ENCODE measurements at places on chromosomes 7 and 10.

GRCh38 chr10:93034426-93034825 is 26.2 kb upstream of the CYP26C1 start:
- no peak for DNase-seq

GRCh38 chr10:89074120-89074519 is 83.5 kb downstream of the FAS start:
- no peak for DNase-seq

DNA sequence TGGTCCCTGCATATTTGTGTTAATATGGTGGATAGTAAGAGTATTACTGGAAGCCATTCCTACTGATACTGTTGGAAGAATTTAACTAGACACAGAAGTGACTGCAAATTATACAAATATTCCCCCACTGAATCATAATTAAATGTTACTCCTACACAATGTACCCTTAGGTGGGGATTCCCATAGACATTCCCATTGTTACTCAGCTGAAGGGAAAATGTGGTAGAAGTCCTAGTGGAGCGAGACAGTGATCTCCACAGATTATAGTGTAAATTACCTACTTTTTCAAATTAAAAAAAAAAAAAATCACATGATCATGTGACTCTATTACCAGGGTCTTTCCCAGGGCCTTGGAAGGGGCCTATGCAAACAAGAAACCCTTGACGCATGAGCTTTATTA is 611.8 kb downstream of the LRMDA start:
- DNase-seq: no peak

- DNase-seq: no peak
Measured at GRCh38 chr7:85708221-85708620, 521.4 kb upstream of the SEMA3D start.

DNA sequence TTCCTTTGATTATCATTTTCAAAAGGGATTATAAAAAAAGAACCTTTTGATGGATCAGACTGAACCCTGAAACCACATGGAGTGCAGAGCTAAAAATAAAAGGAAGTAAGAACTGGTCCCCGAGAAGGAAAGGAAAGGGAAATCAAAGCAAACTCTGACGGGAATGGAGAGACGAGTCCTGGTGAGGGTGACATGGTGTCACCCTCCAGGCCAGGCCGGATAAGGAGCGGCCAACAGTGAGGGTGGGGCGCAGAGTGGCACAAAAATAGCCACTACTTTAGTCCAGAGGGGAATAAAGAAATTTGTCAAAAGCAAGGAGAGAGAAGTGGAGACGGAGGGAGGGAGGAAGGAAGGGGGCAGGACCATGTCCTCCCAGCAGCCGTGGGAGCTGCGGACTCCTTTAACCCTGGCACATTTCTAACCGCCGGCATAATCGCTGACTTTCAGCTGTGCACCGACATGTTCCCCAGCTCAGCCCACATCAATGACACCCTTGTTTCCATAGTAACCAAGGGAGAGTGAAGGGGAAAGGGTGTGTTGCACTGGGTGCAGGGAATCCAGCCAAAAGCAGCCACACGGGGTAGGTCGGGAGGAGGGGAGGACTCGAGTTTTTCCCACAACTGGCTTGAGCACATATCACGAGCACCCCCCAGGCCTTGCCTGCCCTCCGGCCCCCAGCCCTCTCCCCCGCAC is 29.7 kb downstream of the TRIM8 start:
- peak; percentile 80 for DNase-seq

DNA sequence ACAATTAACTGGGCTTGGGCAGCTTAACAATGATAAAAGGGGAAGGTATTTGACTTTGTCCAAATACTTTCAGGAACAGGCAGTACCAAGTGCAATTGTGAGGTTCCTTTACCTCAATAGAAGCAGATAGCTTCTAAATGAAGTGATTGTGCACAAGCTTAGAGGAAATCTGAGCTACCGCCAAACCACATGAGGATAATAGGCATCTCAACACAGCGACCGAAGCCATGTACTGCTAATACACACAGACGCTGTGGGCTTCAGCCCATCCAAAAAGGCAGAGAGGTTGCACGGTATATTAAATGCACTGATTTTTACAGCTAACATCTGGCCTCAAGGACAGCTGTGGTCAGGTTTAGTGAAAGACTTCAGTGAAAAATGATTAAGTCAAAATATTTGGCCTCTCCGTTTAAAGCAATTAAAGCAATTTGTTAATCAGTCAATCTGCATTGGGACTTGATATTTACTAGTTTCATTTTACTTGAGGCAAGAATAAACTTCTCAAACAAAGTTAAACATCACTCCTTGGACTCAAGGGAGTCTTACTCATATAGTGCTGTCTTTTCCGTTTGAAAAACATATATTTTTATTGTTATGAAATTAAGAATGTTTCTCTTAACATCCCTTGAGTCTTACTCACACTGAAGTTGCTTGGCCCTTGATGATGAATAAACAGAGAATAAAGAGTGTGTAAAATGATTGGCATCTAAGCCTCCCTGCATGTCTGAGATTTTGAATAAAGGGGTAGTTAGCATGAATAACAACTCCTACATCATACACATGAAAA is 306.3 kb downstream of the C7orf25 start:
- DNase-seq: no peak

- peak; percentile 55 for DNase-seq
Measured at GRCh38 chr10:110501142-110501937, 3.6 kb downstream of the DUSP5 start.

- no peak for DNase-seq
Measured at GRCh38 chr7:87984088-87984487, 50.0 kb downstream of the ADAM22 start.

DNA sequence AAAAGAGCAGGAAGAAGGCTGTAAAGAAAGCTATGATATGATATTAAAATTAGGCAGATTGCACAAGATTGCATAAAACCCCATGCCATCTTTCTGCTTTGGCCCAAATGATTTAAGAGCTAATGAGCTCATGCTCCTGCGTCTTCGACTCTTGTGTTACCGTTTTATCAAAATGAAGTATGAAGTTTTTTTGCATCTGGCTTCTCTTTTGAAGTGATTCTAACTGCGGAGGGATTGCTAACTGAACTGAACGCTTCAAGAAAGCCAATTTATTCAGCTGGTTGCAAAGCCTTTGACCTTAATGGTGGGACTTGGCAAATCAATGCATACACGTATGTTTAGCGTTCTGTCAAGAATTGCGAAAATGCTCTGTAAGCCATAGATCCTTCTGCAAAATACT is 282.9 kb downstream of the TWIST1 start:
- no peak for DNase-seq

- DNase-seq: no peak
Measured at GRCh38 chr10:117731121-117731791, 188.7 kb downstream of the EMX2 start.

DNA sequence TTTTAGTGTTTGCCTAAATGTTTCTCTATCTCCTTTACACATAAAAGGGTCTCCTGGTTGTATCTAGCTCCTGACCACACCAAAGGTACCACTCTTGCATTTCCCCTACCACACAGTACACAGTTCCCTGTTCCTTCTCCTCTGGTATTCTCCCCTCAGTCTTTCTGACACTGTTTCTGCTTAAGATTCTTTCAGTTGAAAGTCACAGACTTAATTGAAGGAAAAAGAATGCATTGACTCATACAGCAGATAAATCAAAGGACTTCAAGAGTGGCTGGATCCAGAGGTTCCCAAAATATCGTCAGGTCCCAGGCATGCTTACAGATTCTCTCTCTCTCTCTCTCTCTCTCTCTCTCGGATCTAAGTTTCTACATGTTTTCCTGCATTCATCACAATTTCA is 185.6 kb upstream of the LRGUK start:
- DNase-seq: no peak

DNA sequence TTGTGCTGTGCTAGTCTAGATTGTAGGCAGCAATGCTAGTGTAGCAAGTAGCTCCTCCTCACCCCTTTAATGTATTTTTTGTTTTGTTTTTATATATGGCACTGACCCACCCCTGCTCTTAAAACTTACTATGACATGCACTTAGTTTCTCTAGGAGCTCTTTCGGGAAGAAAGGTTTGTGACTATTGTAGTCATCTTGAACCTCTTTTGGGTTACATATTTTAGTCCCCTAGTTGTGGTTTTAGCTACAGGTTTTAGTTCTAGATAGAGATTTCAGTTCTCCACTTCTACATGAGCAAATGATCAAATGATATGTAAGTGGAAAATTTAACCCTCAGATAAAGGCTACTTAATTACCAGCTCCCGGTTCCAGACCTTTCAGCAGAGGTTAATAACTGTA is 14.9 kb downstream of the MINPP1 start:
- DNase-seq: no peak

- DNase-seq: no peak
Measured at GRCh38 chr10:127971101-127971946, 64.4 kb downstream of the PTPRE start.

GRCh38 chr7:462173-463103 is 57.2 kb downstream of the PDGFA start:
- DNase-seq: peak; percentile 0

GRCh38 chr7:3437467-3437866 is 136.4 kb downstream of the SDK1 start:
- no peak for DNase-seq

DNA sequence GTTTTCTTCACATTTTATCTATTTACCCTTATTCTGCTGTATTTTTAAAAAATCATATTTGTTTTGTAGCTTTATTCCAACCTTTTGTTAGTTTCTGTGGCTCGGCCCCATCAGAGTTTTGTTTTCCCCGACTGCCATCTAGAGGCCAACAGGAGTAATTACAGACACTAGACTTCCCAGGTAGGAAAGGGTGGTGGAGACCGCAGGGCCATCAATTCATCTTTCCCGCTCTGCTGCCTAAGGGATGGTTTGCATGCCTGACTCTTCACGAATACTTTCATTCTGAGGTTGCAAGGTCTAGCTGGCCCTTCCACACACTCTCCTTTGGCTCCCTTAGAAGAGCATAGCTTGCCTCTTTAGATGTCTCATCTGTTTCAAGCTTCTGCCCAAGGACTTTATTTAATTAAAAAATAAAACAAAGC is 38.3 kb downstream of the LYZL2 start:
- DNase-seq: peak; percentile 67

DNA sequence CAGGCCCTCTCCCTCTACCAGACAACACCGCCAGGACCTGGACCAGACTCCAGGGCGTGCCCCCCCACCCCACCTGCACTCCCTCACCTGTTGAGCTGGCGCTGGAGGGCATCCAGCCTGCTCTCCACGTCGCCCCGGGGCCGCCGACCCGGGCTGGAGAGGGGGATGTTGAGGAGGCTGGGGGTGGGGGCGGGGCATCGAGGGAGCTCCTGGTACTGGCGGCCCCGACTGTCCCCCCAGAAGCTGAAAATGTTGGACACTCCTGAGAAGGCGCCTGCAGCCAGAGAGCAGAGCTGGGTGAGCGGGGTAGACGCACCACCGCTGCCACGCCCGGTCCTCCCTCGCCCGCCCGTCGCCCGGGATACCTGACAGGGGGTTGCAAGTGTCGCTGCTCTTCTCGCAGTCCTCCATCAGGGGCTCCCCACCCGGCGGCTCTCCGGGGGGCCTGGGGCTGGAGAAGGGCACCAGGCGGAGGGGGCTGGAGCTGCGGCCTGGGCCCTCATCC is 30.8 kb downstream of the KCNH2 start:
- no peak for DNase-seq

- no peak for DNase-seq
Measured at GRCh38 chr7:67729771-67730170, 733.1 kb downstream of the TYW1 start.

DNA sequence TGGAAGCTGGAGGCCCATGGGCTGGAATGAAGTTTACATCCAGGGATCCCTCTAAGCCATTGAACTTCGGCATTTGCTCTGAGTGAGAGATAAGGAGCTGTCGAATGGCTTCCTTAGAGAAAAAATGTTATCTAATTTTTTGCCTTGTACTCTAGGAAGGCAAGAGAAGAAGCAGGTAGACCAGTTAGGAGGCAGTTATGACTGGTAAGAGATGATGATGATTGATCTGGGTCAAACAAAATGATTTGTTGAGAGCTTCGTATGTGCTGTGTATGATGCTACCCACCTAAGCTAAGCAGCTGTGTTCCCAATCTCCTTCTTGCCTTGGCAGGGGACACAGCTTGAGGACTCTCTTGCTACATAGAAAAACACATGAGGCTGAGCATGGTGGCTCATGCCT is 370.2 kb downstream of the LRMDA start:
- no peak for DNase-seq

- DNase-seq: no peak
Measured at GRCh38 chr7:28068811-28069216, 111.8 kb downstream of the JAZF1 start.

DNA sequence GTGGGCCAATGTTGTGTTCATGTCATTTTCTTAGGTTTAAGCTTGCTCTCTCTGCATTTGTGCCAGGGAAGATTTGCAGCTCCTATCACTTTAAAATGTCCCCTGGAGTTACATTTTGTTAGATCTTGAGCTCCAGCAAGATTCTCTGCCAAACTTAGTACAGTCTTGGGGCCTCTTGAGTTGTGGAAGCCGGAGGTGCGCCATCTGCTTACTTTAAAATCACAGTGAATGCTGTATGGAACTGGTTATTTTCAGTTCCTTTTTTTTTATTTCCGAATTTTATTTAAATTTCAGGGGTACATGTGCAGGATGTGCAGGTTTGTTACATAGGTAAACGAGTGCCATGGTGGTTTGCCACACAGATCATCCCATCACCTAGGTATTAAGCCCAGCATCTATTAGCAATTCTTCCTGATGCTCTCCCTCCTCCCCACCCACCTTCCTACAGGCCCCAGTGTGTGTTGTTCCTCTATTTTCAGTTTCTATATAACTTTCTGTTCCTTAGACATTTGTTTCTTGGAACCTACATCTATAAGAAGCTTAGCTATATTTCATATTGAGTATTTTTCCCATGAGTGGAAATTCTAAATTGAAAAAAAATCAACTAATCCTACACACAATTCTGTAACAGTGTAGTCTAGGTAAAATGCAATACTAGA is 114.4 kb upstream of the CREB5 start:
- no peak for DNase-seq

DNA sequence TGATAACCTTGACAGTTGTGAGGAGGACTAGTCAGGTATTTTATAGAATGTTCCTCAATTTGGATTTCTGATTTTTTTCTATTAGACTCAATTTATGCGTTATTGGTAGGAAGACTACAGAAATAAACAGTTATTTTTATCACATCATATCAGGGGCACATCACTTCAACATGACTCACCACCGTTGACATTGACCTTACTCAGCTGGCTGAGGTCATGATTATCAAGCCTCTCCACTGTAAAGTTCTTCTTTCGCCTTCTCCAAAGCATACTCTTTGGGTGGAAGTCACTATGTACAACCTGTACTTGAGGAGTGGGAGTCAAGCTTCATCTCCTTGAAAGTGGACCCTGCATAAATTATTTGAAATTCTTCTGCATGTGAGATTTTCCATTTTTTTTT is 194.3 kb upstream of the IGFBP3 start:
- DNase-seq: no peak

Data from CD4-positive, alpha-beta T cell treated with Interleukin-17A for 4 hours (primary cell).